Stimulated activated CD4-positive, alpha-beta T cell treated with anti-CD3 and anti-CD28 coated beads, Interleukin-15, amount 100 ng/mL, for 1 hour (primary cell): ENCODE measurements at places on chromosomes 16 and 17.

DNA sequence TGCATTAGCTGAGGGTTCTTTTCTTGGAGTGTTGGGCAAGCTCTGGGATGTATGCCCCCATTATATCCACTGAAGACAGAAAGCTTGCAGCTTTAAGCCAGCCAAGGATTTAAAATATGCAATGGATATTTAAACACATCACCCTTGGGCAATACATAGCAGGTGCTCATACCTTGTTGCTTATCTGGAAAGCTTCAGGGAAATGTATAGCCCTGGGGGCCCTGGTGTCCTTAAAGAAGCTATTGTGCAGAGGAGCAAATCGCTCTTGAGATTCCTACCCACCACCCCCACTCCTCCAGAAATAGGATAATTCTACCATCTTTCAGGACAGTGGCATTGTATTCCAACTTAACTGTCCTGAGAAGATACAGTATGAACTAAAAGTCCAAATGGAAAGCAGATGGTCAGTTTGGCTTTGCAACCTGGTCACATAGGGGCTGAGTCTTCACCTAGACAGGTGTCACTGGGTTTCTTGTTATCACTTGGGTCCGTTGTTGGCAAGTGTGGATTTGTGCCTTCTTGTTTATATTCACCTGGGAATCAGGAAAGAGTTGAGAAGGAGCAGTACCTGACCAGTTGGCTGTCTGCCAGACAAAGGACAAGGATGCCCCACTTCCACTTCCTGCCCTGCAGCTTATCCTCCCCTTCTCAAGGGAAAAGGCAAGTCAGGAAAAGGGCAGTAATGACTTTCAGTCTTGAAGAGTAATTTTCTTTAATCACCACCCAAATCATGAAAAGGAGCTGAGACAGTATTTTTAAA is 3.4 kb downstream of the ANKRD40CL start:
- no peak for DNase-seq

GRCh38 chr16:83714286-83714685 is 93.5 kb upstream of the HSBP1 start:
- DNase-seq: no peak

DNA sequence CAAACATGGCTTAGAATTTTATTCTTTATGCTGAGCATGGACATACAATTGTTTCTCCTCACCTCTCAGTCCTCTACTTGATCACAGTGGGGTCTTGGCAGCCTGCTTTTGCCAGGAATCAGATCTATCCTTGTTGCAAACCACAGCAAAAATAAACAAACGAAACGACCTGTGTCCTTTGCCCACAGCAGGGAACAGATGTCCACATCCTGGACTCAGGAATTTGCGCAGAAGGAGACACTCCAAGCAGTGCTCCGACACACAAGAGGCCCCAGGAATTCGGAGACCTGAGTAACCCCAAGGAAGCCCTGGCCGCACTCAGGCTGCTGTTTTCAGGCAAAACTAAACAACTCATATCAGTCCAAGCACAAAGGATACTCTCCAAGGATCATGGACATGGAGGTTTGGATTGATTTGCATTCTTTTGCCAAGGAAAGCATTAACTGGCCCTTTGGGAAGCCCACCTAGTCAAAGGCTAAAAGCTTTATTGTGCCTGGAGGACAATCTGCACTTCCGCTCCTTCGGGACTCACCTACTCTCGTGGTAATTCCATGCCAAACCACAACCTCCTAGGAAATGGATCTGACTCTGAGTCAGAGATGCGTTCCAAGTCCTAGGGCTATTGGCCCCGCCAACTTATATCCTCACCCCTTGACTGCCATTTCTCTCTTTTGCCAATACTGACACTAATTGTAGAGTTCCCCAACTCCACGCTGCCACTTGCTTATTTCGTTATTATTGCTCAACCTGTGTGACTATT is 271.1 kb upstream of the CDH11 start:
- DNase-seq: no peak

DNA sequence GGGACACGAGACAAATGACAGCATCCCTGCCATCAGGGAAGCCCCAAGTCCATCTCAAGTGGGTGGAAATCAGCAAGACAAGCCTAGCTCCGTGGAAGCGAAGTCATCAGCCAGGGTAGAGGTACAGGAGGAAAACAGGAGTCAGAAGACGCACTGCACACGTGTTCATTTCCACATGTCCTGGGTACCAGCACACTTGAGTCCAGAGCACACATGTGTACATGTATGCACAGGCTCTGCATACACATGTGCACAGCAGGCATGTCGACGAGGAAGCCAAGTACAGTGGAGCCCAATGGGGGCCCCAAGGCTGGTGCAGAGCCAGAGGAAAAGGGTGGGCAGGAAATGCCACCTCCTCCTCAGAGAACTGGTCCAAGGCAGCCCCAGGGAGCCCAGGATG is 75.9 kb downstream of the ZNF423 start:
- DNase-seq: no peak

- no peak for DNase-seq
These were observed 8.7 kb downstream of the TMEM204 start for GRCh38 chr16:1542166-1542500.

DNA sequence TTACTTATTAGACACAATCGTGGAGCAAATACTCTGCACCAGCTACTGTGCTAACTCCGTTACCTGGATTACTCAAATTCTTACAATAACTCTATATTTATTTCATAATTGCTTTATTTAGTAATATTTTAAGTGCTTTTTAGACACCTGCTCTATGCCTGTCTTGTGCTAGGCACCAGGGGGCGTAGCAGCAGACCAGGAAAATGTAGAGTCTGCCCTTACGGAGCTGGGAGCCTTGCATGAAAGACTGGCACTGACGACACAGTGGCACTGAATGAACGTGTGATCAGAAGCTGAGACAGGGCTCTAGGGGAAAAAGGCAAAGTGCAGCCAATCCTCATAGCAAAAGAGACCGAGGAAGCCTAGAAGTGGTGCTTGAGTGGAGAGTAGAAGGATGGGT is 486.5 kb downstream of the CDH13 start:
- DNase-seq: no peak

- no peak for DNase-seq
These were observed 47.0 kb upstream of the TOB1 start for GRCh38 chr17:50913120-50913519.

DNA sequence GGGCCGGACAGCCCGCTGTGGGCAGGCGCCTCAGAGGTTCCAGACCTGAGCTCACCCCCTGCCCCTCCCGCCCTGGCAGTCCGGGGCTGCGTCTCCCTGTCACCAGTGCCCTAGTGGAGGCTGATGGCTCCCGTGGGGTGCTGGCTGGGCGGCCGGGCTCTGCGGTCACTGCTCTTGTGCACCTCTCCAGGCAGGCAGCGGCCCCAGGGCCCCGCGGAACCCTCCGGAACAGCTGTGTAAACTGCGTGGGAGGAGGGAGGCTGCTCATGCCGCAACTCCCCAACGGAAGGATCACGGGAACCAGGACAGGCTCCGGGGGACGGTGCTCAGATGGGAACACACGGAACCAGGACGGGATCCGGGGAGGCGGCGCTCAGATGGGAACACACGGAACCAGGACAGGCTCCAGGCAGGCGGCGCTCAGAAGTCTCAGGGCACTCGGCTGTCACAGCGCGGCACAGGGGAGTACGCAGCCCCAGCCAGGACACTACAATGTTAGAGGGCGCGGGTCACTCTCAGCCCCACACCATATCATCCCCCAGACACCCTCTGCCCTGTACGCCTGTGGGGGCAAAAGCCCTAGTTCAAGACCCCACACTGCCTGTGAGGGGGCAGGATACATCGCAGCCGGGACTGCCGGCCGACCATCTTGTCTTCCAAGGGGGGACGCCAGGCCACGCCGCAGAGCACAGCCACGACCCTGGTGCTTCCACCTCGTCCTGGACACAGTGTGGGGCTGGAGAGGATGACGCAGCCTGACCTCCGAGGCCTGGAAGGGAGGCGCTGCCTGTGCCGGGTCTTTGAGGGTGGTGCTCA is 74.0 kb upstream of the GNG13 start:
- no peak for DNase-seq

GRCh38 chr16:67514382-67514828 is 14.2 kb upstream of the RIPOR1 start:
- peak; percentile 53 for DNase-seq

GRCh38 chr16:3580251-3580651 is 3.0 kb upstream of the NLRC3 start:
- DNase-seq: no peak

- DNase-seq: no peak
These were observed 4.4 kb downstream of the SSTR5 start for GRCh38 chr16:1076801-1077576.

DNA sequence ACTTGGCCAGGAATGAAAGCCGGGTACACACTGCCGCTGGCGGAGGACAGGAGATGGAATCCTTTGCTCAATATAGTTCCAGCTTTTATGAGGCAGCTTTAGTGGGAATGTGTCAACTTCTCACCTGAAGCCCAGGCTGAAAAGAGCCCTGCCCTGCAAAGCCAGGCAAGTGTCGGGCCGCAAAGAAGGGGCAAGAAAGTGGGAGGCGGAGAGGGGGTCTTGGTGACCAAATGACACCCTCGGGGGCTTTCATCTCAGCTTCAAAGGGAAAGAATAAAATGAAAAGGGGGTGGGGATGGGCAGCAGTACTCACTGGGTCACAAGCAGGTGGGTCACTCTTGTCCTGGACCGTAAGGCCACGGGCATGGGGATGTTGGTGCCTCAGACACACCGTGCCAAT is 62.9 kb downstream of the C16orf95 start:
- no peak for DNase-seq

- no peak for DNase-seq
These were observed 28.1 kb upstream of the PECAM1 start for GRCh38 chr17:64418506-64419339.

- DNase-seq: no peak
These were observed 47.7 kb downstream of the TK2 start for GRCh38 chr16:66502020-66502913.

GRCh38 chr16:3028716-3029319 is 5.0 kb downstream of the THOC6 start:
- DNase-seq: no peak
